ENCODE measurements at places on chromosomes 7 and 10.

DNA sequence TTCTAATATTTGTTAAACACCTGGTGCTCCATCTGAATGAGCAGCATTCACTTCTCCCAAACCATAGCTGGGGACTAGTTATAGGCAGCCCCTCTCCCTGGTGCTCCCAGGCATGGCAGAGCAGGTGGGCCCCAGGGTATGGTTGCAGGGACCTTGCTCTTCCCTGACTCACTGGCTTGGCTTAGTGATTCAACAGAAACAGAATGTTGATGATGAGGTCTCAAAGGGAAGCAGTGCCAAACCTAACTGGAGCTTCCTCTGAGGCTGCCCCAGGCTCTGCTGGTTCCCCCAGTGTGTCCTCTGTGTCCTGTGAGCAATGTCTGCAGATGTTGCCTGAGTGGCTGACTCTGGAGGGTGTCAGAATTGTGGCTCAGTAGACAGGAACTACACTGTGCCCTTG, 3.7 kb downstream of the GPR26 start:
- no peak for DNase-seq

- DNase-seq: no peak
Observed at GRCh38 chr7:156073366-156074052, 261.2 kb upstream of the SHH start.

DNA sequence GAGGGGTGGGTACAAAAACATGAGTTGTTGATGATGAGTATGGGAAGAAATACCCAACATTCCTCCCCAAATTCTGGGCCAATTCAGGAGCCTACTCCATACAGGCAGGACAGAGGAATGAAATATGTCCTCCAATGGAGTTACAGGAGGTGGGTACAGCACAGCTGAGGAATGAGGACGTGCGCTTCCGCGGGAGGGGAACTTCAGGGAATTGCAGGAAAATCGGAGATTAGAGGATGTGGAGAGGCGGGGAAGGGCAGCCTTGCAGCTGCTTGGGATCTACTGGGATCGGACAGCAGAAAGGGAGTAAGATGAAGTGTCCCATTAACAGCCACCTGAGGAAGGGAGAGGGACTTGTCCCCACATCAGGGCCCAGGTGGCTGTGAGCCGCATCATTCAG, 50.2 kb downstream of the PDIA4 start:
- no peak for DNase-seq

DNA sequence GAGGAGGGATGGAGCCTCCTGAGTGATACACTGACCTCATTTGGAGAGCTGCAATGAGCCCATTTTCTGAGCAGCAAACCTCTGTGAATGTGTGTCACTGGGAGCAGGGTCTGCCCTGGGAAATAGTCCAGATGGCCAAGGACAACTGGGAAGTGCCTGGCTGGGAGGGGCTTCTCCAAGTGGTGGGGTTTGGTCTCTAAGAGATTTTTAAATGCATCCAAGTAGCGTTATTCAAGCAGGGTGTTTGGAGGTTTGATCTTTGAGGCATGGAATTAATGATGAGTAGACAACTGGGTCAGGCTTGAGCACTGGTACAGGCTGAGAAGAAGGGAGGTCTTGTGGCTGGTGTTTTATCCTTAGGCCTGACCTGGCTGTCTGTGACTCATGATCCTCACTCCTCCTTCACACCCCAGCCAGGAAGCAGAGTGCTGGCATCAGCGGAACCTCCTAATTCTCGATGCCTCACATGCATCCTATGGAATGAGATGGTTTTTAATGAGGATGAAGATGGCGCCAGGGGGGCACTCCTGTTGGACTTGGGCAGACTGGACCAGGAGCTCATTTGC, 3.3 kb downstream of the GOLGA7B start:
- DNase-seq: no peak

- DNase-seq: no peak
Observed at GRCh38 chr10:1559761-1560160, 177.6 kb downstream of the ADARB2 start.

- no peak for DNase-seq
Observed at GRCh38 chr10:122710576-122710975, 10.9 kb upstream of the C10orf120 start.

GRCh38 chr10:14812271-14812670, 25.6 kb downstream of the CDNF start:
- no peak for DNase-seq

DNA sequence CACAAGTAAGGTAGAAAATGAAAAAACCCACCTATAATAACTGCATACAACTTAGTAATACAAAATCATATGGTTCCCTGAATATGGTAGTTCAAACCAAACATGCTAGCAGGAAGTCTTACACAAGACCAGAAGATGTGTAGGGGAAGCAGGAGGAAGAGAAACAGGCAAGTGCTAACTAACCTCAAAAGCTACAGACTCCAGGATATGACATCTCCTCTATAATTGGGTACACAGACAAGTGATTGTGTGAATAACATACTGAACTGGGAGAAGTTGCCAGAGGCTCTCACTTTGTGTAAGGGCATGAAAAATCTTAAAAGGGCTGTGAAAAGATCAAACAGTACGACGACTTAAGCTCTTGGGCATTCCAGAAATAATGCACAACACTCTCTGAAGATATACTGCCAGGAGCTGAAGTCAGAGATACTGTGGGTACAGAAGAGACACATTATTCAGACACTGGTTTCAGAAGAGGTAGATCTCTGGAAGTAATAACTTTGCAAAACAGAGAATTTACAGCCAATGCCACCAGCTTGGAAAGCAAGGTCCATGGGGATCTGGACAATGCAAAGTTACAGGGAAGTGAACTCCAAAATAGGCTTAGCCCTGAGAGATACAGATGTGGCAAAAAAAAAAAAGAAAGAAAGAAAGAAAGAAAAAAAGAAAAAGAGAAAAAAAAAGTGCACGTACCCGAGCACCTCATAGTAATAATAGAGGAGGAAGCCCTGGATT, 767.2 kb downstream of the TNS3 start:
- DNase-seq: no peak

DNA sequence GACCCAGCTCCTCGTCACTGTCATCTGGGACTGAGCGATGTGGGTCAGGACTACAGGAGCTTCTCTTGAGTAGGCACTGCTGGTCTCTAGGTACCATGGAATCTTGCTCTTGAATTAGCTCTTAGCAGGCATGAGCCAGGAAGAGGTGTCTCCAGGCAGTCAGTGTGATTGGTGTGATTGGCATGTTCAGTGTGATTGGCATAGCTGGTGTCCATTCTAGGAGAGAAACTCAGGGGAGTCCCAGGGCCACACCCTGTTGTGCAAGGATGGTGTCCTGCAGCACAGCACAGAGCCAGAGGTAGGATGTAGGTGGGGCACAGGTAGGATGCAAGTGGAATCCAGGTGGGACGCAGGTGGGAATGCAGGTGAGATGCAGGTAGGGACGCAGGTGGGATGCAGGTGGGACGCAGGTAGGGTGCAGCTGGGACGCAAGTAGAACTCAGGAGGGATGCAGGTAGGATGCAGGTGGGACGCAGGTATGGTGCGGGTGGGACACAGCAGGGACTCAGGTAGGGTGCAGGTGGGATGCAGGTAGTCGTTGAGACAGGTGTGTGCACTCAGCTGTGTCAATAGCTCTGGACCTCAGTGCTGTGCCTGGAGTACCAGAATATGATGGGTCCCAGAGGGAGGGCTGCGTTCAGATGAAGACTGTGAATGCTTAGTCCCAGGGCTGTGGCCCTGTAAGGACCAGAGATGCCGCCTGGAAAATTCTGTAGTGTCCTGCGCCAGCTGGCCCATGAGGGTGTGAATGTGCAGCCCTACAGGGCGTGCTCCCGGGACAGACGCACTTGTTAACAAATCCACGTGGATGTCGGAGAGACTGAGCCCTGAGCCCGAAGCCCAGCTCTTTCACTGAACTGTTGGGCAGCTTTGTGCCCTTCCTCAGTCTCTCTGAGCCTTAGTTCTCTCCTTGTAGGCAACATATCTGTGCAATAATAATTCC, 248.2 kb upstream of the PITRM1 start:
- no peak for DNase-seq

DNA sequence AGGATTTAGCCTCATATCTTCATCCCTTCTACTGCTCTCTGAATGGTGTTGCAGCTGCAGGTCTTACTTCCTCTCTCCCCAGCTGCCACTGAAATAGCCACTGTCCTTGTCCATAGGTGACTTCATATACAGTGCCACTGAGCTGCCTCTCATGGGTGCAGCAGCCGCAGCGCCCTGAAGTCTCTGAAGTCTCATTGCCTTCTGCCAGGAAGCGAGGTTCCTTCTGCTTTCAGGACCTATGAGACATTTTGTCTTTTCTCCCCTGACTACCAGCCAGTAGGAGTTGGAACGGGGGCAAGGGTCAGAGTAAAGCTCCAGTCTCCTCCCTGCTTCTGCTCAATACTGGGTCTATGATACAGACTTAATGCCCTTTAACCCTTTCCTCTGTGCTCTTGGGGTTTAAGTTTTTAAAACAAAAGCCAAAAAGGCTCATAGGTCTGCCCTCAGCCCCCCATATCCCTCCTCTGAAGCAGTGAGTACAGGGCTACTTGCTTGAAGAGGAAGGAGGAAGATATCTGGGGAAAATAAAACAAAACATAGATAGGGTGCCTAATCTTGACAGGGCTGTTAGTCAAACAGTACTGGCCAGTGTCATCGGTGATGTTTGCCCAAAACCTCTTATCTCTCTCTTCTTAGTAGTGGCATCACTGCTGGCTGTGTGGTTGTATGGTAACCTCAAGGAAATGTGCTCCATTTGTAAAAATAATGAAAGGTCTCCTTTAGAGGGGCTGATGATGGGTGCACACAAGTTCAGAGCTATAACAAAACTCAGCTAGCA, 7.1 kb downstream of the PLCE1 start:
- DNase-seq: no peak

GRCh38 chr7:133117452-133117851, 35.6 kb upstream of the CHCHD3 start:
- no peak for DNase-seq

DNA sequence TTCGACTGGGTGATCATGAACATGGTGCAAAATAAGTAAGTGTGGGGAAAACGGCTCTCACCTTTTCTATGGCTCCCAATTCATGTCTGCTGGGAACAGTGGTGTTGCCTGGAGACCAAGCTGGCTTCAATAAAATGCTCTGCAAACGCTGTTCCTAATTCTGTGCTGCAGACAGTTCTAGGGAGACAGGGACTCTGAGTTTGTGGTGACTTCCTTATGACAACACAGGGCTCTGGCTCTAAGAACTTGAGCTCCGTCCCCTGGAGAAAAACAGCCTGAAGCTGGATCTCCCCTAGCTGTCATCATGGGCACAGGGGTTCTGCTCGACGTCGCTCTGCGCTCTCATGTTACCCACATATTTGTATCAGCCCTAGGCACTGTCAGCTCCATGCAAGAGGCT, 61.0 kb upstream of the INSYN2A start:
- no peak for DNase-seq

GRCh38 chr10:14396411-14397048, 65.8 kb upstream of the FRMD4A start:
- no peak for DNase-seq

GRCh38 chr10:96856317-96856716, 24.2 kb downstream of the LCOR start:
- no peak for DNase-seq
